Natural killer cell (primary cell): ENCODE measurements at places on chromosomes 7 and 10. TPM values are rescaled to one million over a fixed set of nuclear protein-coding genes. Genes with fewer than 3 reads are reported as not detected.

GRCh38 chr7:39510864-39511354 lies 55.3 kb upstream of the YAE1 start:
- H3K27me3 ChIP-seq: no peaks in the 10 kb centered on the region
- H3K27ac ChIP-seq: no peak overlapping the region
- H3K4me3 ChIP-seq: no peak overlapping the region

- H3K27me3 ChIP-seq: no peaks in the 10 kb centered on the region
- H3K4me1 ChIP-seq: no peaks in the 10 kb centered on the region
- H3K4me3 ChIP-seq: no peak overlapping the region
- no peak overlapping the region for H3K27ac ChIP-seq
Observed at GRCh38 chr7:111255576-111255975, 164.6 kb downstream of the LRRN3 start.

The PDIA4 gene
- total RNA-seq: 54.0 TPM

The ATP6V0A4 gene
- not detected for total RNA-seq

- H3K36me3 ChIP-seq: no peaks in the 10 kb centered on the region
- H3K4me3 ChIP-seq: no peak overlapping the region
- peaks cover 3% of the 10 kb centered on the region for H3K4me1 ChIP-seq
- DNase-seq: peak; percentile 57
Observed at GRCh38 chr7:1193593-1194424, 33.8 kb upstream of the ZFAND2A start.

DNA sequence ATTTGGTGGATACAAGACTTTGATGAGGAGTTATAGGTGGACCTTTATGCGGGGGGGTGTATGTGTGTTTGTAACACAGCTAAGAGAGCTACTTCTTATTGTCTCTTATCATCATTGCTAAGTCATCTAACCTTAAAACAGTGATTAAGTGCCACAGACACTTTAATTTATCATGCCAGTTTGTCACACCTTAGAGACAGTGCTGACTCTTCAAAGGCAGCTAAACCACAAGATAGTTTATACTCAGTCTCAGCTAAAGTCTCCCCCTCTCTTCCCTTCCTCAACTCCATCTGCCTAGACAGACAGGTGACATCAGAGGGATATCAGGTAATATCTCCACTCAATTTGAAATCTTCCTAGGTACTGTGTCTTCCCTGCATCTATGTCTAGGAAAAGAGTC lies 42.2 kb downstream of the MYPN start:
- no peak for DNase-seq
- H3K4me3 ChIP-seq: no peak overlapping the region
- H3K27me3 ChIP-seq: peaks cover 2% of the 10 kb centered on the region
- no peaks in the 10 kb centered on the region for H3K4me1 ChIP-seq
- no peaks in the 10 kb centered on the region for H3K36me3 ChIP-seq
- no peak overlapping the region for H3K27ac ChIP-seq

The PON1 gene
- total RNA-seq: not detected

- H3K4me1 ChIP-seq: no peaks in the 10 kb centered on the region
- H3K36me3 ChIP-seq: no peaks in the 10 kb centered on the region
- DNase-seq: no peak
- no peak overlapping the region for H3K27ac ChIP-seq
Observed at GRCh38 chr10:92268748-92269147, 22.1 kb downstream of the CPEB3 start.

DNA sequence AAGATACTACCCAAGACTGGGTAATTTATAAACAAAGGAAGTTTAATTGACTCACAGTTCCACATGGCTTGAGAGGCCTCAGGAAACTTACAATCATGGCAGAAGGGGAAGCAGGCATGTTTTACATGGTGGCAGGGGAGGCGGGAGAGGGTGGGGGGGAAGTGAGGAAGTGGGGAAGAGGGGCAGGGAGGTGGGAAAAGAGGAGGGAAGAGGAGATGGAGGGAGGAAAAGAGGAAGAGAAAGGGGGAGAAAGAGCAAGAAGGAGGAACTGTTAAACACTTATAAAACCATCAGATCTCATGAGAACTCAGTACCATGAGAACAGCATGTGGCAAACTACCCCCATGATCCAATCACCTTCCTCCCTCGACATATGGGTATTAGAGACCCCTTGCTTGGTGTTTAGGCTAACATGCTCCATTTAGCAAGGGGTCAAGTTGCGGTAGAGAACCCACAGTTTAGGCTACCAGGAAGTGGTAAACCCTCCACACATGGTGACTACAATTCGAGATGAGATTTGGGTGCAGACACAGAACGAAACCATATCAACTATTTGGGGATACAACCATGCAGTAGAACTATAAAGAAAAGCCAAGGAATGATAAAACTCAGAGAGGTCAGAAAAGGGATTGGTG lies 3.5 kb upstream of the LMBR1 start:
- no peak overlapping the region for H3K27ac ChIP-seq
- H3K4me3 ChIP-seq: no peak overlapping the region
- no peak for DNase-seq
- no peaks in the 10 kb centered on the region for H3K27me3 ChIP-seq
- peaks cover 19% of the 10 kb centered on the region for H3K4me1 ChIP-seq
- H3K36me3 ChIP-seq: no peaks in the 10 kb centered on the region

The EPHB6 gene
- total RNA-seq: 2.3 TPM

GRCh38 chr10:129280908-129281586 lies 186.0 kb upstream of the MGMT start:
- no peak overlapping the region for H3K4me3 ChIP-seq
- peaks cover 1% of the 10 kb centered on the region for H3K4me1 ChIP-seq
- no peaks in the 10 kb centered on the region for H3K36me3 ChIP-seq
- no peak overlapping the region for H3K27ac ChIP-seq
- peaks cover 7% of the 10 kb centered on the region for H3K27me3 ChIP-seq

The GPR37 gene
- total RNA-seq: not detected

The FRMD4A gene
- 0.36 TPM for total RNA-seq

DNA sequence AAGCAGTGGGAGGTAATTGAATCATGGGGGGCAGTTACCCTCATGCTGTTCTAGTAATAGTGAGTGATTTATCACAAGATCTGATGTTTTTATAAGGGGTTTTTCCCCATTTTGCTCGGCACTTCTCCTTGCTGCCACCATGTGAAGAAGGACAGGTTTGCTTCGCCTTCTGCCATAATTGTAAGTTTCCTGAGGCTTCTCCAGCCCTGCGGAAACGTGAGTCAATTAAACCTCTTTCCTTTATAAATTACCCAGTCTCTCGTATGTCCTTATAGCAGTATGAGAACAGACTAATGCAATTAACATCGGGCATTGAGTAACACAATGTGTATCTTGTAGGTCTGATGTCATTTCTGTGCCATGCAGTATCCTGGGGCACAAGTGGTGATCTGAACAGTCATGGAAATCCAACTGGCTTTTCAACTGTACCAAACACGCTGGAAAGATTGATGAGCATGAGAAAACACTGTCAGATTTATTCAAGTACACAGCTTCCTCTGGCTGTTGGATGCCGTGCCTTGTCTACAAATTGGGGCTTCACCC lies 208.6 kb upstream of the KIAA1217 start:
- no peaks in the 10 kb centered on the region for H3K4me1 ChIP-seq
- H3K4me3 ChIP-seq: no peak overlapping the region
- H3K36me3 ChIP-seq: no peaks in the 10 kb centered on the region
- no peak for DNase-seq
- no peaks in the 10 kb centered on the region for H3K27me3 ChIP-seq

DNA sequence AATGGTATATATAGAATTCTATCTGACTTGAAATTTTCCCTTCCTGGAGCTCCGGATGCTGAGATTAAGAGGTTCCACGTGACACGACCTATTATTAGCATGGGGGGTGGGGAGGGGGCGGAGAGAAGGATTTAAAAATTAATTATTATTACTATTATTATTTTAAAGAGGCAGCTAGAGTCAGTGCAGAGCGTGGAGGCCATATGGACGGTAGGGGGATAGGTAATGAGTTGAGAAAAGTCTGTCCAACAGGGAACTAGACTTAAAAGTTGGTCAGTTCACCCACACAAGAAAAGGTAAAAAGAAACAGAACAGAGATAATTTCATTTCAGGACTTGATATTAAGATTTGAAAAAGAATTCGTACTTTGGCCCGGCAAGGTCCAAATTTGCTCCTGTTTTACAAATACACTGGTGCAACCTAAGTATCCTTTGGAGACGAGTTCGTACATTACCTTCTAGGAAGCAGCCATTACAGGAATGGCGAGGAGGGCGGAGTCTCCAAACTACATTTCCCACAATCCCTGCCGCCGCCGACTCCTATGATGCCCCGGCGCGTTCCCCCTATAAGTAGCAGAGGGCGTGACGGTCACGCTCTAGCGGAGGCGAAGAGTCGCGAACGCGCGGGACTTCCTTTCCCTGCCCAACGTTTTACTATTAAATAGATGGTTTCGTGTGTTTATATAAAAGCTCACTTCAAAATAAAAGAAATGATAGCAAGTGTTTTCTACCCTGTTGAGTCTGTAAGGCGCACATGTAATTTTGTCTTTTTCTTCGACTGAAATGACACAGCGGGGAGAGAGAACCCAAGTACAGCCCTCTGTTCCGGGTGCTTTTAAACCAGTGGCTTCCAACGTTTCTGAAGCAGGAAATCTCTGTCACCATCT lies at the start of gene SMIM30:
SMIM30 (minus strand) TSS at position 481 of the 886 bp plus-strand sequence. CDS start 976 bp downstream, outside the sequence.
- H3K27me3 ChIP-seq: no peaks in the 10 kb centered on the region
- peak within 1 kb of the TSS; percentile 67 for H3K27ac ChIP-seq
- peak; percentile 68 for DNase-seq
- peaks cover 4% of the 10 kb centered on the region for H3K4me1 ChIP-seq
- H3K36me3 ChIP-seq: no peaks in the 10 kb centered on the region
- H3K4me3 ChIP-seq: peak within 1 kb of the TSS; percentile 50

GRCh38 chr7:43943417-43944187 lies 17.4 kb downstream of the UBE2D4 start:
- no peak for DNase-seq
- H3K27me3 ChIP-seq: no peaks in the 10 kb centered on the region
- H3K4me1 ChIP-seq: no peaks in the 10 kb centered on the region
- no peak overlapping the region for H3K27ac ChIP-seq
- H3K4me3 ChIP-seq: no peak overlapping the region

DNA sequence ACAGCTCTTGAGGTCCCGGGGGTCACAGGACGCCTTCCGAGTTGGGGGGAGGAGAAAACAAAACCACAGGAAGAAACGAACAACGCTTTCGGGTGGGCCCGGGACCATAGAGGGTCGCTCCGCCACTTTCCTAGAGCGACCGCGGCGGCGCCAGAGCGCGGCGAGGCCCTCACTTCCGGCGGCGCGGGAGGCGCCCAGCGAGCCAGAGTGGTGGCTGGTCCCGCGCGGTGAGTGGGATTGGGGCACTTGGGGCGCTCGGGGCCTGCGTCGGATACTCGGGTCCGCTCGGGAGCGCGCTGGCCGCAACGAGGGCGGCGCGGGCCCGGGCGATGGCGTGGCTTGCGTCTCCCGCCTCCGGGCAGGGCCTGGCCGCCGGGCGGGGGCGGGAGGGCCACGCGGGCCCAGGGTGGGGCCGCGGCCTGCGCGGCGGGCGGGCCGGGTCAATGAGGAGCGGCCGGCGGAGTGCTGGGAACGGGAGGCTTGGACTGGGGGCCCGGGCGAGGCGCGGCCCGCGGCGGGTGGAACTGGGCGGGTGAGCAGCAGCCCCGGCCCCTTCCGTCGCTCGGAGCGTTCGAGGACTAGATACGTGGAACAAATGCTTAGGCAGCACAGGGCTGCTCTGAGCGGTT lies at the start of gene ZNF22:
ZNF22 (plus strand) TSS at position 172 of the 629 bp plus-strand sequence. CDS start 2,446 bp downstream, outside the sequence.
- peaks cover 22% of the 10 kb centered on the region for H3K4me1 ChIP-seq
- H3K36me3 ChIP-seq: peaks cover 25% of the 10 kb centered on the region
- DNase-seq: peak; percentile 65
- H3K27ac ChIP-seq: peak within 1 kb of the TSS; percentile 76
- H3K4me3 ChIP-seq: peak within 1 kb of the TSS; percentile 42

The PROSER2 gene
- total RNA-seq: 1.9 TPM

DNA sequence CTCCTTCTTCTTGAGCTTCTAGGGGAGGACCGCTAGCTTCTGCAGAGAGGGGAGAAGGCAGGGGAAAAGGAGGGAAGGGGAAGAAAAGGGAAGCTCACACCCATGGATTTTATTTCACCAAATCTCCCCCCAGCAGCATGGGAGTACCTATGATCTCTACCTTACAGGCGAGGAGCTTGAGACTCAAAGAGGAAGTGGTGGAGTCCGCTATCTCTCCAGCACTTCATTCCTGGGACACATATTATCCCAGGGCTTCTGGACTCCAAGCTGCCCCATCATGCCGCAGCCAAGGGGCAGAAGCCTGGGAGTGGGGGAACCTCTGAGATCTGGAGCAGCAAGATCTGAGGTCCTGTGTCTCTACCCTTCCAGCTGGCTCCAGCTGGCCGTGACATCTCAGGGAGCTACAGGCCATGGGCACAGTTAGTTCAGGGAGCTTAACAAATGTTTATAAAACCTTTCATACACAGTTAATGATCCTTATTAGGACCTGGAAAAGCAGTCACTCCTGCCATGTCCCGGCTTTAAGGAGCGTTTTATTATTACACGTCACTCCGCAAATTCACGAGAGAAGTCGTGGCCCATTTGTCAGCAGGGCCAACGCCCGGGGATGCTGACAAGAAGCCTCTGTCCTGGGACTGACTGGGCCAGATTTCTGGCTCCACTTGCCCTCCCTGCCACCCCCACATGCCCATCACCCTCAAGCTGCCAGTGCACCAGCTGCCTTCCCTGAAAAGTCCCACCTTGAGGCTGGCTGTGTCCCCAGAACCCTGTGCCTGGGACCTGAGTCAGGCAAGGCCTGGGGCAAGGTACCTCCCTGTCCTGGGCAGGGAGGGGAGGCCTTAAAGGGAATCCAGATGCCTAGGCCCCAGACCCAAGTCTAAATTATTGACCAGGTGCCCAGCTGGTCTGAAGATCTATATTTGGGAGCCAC lies 132.1 kb upstream of the ZMIZ1 start:
- no peak overlapping the region for H3K27ac ChIP-seq
- H3K36me3 ChIP-seq: no peaks in the 10 kb centered on the region
- H3K4me1 ChIP-seq: no peaks in the 10 kb centered on the region
- no peaks in the 10 kb centered on the region for H3K27me3 ChIP-seq
- DNase-seq: no peak

GRCh38 chr7:31979690-31980330 lies 90.4 kb downstream of the PDE1C start:
- no peak overlapping the region for H3K4me3 ChIP-seq
- H3K27ac ChIP-seq: no peak overlapping the region
- no peaks in the 10 kb centered on the region for H3K27me3 ChIP-seq
- H3K36me3 ChIP-seq: no peaks in the 10 kb centered on the region
- no peak for DNase-seq
- peaks cover 3% of the 10 kb centered on the region for H3K4me1 ChIP-seq

DNA sequence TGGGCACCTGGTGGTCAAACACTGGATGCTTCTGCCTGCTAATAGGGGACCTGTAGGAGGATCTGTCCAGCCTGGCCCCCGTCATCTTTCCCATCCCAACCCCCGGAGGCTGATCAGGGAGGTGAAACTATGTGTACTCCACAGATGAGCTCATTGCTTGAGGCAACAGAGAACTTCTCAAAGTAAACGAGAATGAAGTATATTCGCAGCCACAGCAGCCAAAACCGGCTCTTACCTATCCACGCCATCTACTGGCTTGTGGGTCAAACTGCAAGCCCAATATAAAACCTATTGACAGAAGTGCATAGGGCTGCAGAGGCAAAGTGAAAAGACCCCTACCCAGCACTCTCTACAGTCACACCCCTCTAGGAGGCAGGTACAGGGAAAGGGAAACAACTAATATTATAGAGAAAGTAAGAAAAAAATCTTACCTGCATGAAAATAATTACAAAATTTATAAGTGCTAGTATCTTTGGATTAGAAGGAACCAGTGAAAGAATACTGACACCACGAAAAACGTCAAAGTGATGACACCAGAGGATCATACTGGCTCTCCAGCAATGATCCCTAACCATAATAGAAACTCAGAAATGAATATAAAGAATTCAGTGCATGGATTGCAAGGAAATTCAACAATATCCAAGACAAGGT lies 973.5 kb downstream of the ANKRD7 start:
- H3K4me1 ChIP-seq: no peaks in the 10 kb centered on the region
- no peaks in the 10 kb centered on the region for H3K27me3 ChIP-seq
- no peak for DNase-seq

The ATG9B gene
- 4.4 TPM for total RNA-seq

The FAM24B gene
- total RNA-seq: 8.5 TPM
